Neuronal stem cell (in vitro differentiated cells): ENCODE measurements at places on chromosomes 11 and 22.
A peak's percentile ranks its signal among the peaks of the same experiment; 100 is the strongest.

DNA sequence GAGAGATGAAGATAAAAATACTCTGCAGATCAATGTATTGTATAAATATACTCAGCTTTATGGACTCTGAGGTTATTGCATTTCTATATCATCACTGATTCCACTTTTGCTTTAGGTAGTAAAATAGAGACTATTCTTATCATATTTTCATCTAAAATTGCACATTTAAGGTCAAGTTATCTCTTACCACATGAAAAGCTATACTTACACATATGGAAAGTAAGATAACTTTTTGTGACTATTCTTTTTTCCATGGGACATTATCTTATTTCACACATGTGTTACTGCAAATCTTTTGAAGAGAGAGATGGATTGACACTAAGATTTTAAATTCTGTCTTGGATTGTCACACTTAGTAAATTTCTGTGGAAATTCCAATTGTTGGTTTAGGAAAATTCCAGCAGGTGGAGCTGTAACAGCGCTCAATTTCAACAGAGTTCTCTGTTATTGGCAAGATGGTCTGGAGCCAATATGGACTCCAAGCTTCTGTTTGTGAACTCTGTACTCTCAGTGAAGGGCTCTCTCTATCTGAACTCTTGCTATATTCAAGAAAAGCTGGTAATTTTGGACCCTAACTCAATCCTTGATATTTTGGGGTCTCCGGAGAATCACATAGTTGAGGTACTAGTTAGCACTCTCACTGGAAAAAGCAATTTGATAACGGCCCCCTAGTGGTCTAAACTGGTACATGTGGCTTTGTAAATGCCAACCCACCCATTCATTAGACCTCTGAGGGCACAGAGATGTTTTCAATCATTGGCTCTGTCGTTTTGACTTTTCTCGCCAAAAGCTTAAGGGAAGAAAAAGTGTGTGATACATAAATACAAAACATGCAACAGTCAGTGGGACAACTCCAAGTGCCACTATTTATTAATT, 429.7 kb downstream of the ETS1 start:
- DNase-seq: peak; percentile 70

GRCh38 chr11:73170140-73170539, 28.0 kb upstream of the FCHSD2 start:
- DNase-seq: no peak

- DNase-seq: no peak
Observed at GRCh38 chr11:128913806-128914205, 22.6 kb downstream of the KCNJ5 start.

GRCh38 chr11:3150726-3151125, 14.4 kb downstream of the OSBPL5 start:
- DNase-seq: no peak

- DNase-seq: no peak
Observed at GRCh38 chr11:104918113-104918824, 20.0 kb upstream of the CASP12 start.

DNA sequence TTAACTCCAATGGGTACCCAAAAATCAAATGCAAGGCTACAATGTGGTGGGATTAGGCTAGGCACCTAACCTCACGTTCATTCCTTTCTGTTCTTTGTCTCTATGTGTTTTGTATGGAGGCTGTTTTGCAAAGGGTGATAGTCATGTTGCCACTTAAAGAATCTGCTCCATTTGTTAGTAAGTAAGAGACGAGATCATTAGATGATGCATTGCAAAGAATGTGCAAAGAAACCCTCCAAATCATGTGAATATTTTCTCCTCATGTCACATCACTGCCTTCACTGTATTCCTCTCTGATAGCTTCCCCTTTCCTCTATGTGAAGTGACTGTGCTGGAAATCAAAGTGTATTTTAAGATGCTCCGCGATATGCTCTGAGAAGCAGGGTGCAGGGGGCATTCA, 11.9 kb downstream of the SYT13 start:
- no peak for DNase-seq

- no peak for DNase-seq
Observed at GRCh38 chr11:113385749-113386148, 1.8 kb upstream of the ANKK1 start.

GRCh38 chr11:26228778-26229177, 103.2 kb upstream of the ANO3 start:
- DNase-seq: no peak

GRCh38 chr11:96338910-96339705, 3.9 kb downstream of the MAML2 start:
- DNase-seq: no peak

DNA sequence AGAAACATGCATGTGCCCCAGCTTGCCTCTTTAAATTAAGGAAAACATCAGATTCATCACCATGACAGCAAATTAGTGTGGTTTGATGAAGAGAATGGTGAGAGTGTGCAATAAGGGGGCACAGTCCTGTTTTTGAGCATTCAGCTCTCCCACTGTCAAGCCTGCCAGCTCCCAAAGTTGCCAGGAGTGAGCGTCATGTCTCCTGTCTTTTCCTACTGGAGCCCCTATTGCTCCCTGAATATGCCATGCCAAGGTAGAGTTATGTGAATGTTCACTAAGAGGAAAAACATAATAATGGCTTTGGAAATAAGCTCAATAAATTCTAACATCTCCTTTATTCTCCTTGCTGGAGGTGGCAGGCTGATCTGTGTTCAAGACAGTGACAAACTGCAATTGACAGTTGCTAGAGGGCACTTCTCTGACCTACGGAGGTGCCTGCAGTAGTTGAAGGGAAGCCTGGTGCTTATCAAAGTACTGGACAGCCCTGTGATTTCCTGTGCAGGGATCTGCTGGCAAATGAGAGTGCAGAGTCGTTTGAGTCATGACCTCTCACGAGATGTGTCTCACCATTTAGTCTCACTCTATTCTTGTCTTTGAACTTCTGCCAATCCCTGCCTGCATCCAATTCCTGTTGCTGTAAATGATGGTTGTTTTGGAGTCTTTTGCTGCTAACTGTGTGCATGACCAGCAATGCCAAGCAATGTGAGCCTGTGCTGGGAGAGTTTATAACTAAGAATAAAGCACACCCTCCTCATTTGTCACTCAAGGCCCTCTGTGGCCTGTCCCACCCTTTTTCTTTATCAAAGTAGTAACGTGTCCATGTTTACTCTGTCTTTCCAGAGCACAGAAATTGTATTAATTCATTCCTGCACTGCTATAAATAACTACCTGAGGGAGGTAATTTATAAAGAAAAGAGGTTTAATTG, 34.8 kb downstream of the MRGPRX2 start:
- no peak for DNase-seq

GRCh38 chr11:122439866-122440810, 215.4 kb upstream of the UBASH3B start:
- peak; percentile 48 for DNase-seq

DNA sequence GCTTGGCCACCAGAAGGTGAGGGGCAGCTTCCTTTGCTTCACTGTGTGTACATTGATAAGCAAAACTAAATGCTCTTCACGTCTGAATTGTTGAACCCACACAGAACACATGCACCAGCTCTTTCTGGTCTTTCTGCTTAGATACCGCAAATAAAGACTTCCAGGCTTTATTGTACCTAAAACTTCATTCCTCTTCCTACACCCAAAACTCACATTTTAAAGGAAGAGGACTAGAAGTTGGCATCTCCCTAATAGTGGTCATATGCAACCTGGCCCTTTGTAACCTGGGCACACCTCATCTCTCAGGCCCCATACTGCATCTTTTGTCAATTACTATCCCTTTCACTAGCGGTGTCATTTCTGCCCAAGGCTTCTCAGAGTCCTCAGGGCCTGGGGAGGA, 5.9 kb downstream of the SLC17A6 start:
- DNase-seq: no peak

- no peak for DNase-seq
Observed at GRCh38 chr11:22082178-22082577, 110.7 kb upstream of the ANO5 start.

DNA sequence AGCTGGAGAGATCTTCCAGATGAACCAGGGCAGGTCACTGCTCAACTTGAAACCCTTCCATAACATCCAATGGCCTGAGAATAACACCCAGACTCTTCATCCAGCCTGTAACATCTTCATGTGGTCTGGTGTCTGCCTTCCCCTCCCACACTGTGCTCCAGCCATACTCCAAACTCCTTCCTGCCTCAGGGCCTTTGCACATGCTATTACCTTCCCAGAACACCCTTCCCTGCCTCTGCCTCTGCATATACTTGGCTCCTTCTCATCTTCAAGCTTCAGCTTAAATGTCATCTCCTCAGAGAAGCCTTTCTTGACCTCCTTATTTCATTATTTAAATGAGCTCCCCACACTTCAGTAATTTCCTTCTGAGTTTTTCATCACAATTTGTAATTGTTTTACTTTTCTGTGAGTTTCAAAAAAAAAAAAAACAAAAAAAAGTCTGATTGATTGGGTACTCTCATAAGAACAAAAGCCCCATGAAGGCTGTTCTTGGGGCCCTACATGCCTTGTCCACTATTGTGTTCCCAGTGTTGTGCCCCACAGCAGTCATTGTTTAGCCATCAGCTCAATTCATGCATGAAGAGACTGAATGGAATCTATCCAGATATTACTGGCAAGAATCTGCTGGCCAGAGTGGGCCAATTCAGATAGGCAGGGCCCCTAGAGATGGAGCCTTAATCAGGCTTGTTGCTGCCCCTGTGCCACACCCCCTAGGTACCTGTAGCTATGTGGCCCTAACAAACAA, 22.1 kb downstream of the LMO1 start:
- DNase-seq: peak; percentile 36

- DNase-seq: no peak
Observed at GRCh38 chr11:36241497-36241896, 47.7 kb downstream of the COMMD9 start.

- no peak for DNase-seq
Observed at GRCh38 chr11:4076774-4077173, 17.8 kb upstream of the RRM1 start.

GRCh38 chr11:810040-810567, 337 bp downstream of the RPLP2 start:
- no peak for DNase-seq

- DNase-seq: no peak
Observed at GRCh38 chr11:101003468-101003867, 126.1 kb downstream of the PGR start.

- DNase-seq: no peak
Observed at GRCh38 chr22:39237318-39238100, 7.3 kb downstream of the PDGFB start.

- no peak for DNase-seq
Observed at GRCh38 chr22:31631436-31631835, 30.6 kb downstream of the PISD start.

DNA sequence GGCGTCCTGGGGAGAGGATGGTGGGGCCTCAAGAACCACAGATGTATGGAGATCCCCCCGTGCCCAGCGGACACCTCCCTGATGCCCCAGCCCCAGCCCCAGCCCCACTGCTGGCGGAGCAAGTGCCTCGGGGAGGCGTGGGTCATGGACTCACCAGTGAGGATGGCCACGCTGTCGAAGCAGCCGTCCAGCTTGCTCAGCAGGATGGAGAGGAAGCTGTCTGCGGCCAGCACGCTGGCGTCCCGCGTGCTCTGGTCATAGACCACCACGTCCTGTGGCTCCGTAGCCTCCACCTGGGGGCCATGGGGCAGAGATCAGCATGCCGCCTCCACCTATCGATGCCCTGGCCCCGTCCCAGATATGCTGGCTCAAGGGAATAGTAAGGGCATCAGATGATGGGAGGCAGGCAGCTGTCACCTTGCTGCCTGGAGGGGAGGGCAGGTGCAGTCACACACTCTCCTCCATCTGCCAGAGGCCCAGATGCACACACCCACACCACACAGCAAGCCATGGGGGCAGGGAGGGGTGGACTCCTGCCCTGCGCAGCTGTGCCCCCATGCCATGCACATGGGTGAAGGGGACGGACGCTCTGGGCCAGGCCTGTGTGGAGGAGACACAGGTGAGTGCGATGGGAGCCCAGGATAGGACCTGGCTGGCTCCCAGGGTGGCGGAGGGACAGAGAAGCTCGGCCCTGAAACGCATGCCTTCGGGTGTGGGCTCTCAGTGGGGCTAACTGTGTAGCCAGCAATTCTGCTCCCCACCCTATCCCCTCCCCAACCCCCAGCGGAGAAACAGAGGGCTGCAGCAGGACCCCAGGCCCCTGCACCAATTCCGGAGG, 8.2 kb downstream of the DUSP8 start:
- DNase-seq: no peak

- no peak for DNase-seq
Observed at GRCh38 chr22:28017558-28017820, 98.4 kb upstream of the PITPNB start.

GRCh38 chr11:61114913-61115312, 12.6 kb downstream of the CD5 start:
- DNase-seq: no peak

DNA sequence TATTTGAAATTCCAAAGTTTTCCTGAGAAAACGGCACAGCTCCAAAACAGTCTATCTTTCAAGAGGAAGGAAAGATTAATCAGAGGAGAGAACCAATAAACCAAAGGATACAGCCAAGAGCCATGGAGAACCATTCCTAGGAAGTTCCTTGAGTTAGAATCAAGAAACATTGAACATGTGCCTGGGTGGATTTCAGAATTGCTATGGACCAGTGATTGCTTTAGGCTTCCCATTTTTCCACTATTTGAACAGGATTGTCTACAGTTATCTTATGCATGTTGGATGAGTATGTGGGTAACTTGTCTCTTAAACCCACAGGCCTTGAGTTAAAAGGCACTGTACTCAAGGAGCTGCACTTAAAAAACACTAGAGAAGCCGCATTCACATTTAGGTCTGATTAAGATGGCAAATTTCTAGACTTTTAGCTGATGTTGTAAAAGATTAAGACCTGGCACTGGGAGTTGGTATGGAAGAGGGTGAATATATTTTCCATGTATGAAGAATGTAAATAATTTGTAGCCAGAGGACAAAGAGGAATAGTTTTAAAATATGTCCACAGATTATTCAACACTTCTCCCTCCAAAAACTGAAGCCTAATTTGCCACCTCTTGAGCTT, 11.2 kb upstream of the DEUP1 start:
- DNase-seq: no peak

GRCh38 chr11:122782222-122782621, 56.1 kb upstream of the CRTAM start:
- DNase-seq: no peak

DNA sequence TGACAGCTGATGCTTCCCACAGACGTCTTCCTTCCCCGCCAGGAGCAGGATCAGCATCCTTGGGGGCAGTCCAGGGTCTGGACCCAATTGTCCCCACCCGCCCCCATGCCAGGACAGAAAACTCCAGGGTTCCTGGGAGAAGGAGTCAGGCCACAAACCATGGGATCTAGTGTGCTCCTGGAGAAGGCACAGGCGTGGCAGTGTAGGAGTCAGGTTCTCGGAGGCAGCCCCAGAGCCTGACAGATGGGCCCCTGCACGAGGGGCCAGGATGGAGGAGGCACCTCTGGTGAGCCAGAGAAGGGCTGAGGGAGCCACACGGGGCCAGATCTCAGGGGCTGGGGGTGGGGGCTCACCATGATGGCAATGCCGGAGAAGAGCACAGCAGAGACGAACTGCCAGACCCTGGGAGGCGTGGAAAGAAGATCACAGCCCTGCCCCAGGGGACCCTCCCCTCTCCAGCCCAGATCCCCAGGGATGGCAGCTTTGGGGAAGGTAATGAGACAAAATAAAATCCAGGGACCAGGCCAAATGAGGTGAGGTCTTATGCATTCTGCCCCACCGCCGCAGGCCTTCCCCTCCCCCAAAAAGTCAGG, 13.6 kb downstream of the TP53I11 start:
- DNase-seq: no peak

GRCh38 chr22:49517211-49517610, 310.5 kb downstream of the BRD1 start:
- DNase-seq: no peak
